PC-9 (cell line): ENCODE measurements at places on chromosomes 1 and 21. TPM values are rescaled to one million over a fixed set of nuclear protein-coding genes. Genes with fewer than 3 reads are reported as not detected.
A peak's percentile ranks its signal among the peaks of the same experiment; 100 is the strongest.

The TIE1 gene
- total RNA-seq = not detected in 2 replicates

The GBP6 gene
- 2.0 and 2.2 TPM in 2 replicates for total RNA-seq

The SHISA4 gene
- total RNA-seq = 22.4 and 28.6 TPM in 2 replicates

The SLC5A9 gene
- not detected in 2 replicates for total RNA-seq

- no peak overlapping the region for H3K27ac ChIP-seq
- peaks cover 71% of the 10 kb centered on the region for H3K27me3 ChIP-seq
- no peaks in the 10 kb centered on the region for H3K36me3 ChIP-seq
- DNase-seq = no peak
These were observed 1.7 kb downstream of the KRTAP10-3 start for GRCh38 chr21:44556879-44557278.

DNA sequence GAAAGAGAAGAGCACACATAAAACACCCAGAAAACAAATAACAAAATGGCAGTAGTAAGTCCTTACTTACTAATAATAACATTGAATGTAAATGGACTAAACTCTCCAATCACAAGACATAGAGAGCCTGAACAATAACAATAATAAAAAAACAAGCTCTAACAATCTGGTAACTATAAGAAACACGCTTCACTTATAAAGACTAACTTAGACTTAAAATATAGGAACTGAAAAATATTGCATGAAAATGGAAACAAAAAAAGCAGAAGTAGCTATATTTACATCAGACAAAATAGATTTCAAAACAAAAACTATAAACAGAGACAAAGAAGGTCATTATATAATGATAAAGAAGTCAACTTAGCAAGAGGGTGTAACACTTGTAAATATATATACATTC is 83.1 kb upstream of the LYPLAL1 start:
- no peak overlapping the region for H3K4me3 ChIP-seq
- H3K27ac ChIP-seq = no peak overlapping the region
- DNase-seq = no peak
- peaks cover 20% of the 10 kb centered on the region for H3K4me1 ChIP-seq
- no peaks in the 10 kb centered on the region for H3K27me3 ChIP-seq

- H3K4me3 ChIP-seq = no peak overlapping the region
- no peaks in the 10 kb centered on the region for H3K36me3 ChIP-seq
- no peaks in the 10 kb centered on the region for H3K4me1 ChIP-seq
- H3K27ac ChIP-seq = no peak overlapping the region
These were observed 126.0 kb upstream of the HMCN1 start for GRCh38 chr1:185608177-185608576.

- no peaks in the 10 kb centered on the region for H3K4me1 ChIP-seq
- H3K4me3 ChIP-seq = no peak overlapping the region
- peaks cover 2% of the 10 kb centered on the region; the same call in 1 of the 2 replicates for H3K27me3 ChIP-seq
- no peaks in the 10 kb centered on the region for H3K36me3 ChIP-seq
- DNase-seq = no peak
These were observed 21.0 kb downstream of the NKAIN1 start for GRCh38 chr1:31218705-31219104.

GRCh38 chr1:12475947-12476346 is 142.1 kb downstream of the DHRS3 start:
- no peak for DNase-seq
- H3K27me3 ChIP-seq = no peaks in the 10 kb centered on the region
- peaks cover 3% of the 10 kb centered on the region; the same call in 1 of the 2 replicates for H3K36me3 ChIP-seq
- H3K4me3 ChIP-seq = no peak overlapping the region
- peaks cover 60% of the 10 kb centered on the region for H3K4me1 ChIP-seq
- H3K27ac ChIP-seq = peak overlapping the region; percentile 96

GRCh38 chr1:147236959-147237791 is 5.3 kb upstream of the CHD1L start:
- H3K4me1 ChIP-seq = peaks cover 35% of the 10 kb centered on the region
- H3K4me3 ChIP-seq = peak overlapping the region; percentile 27; the same call in 1 of the 2 replicates
- no peaks in the 10 kb centered on the region for H3K27me3 ChIP-seq

DNA sequence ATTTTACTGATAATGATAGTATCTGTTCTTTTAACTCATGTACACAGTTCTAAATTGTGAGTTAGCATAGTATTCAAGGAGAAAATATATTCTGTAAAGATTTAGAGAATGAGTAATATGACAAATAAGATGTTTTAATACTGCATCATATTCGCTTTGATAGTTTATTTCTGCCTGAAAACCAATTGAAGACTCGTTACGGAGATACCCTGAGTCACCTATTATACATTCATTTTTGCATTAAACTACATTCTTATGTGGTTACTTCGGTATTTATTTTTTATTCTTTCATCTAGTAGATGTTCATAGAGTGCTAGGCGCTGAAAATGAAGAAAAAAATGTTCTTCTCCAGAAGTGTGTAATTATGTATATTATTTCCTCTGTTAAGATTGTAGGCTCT is 5.3 kb downstream of the UHMK1 start:
- H3K4me3 ChIP-seq = no peak overlapping the region
- DNase-seq = no peak
- H3K27ac ChIP-seq = no peak overlapping the region
- 0 out of 2 replicates have a peak, but pooled peaks cover 6% of the 10 kb centered on the region for H3K4me1 ChIP-seq
- no peaks in the 10 kb centered on the region for H3K27me3 ChIP-seq

DNA sequence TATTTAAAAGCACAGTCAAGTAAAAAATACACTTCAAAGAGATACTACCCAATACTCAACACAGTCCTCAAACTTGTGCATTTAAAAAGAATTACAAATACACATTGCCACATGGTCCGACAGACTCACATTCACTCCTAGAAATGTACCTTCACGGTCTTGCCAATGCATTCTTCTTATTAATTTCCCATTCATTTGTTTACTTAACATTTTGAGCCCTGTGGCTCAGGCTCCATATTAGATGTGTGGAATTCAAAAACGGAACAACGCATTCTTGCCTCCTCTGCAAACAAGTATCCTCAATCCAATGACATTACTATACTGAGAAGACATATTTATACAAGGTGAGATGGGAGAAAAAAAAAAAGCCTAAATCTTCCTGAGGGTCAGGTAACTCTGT is 2.5 kb upstream of the DUSP23 start:
- no peak for DNase-seq
- no peak overlapping the region for H3K4me3 ChIP-seq
- no peaks in the 10 kb centered on the region for H3K27me3 ChIP-seq

DNA sequence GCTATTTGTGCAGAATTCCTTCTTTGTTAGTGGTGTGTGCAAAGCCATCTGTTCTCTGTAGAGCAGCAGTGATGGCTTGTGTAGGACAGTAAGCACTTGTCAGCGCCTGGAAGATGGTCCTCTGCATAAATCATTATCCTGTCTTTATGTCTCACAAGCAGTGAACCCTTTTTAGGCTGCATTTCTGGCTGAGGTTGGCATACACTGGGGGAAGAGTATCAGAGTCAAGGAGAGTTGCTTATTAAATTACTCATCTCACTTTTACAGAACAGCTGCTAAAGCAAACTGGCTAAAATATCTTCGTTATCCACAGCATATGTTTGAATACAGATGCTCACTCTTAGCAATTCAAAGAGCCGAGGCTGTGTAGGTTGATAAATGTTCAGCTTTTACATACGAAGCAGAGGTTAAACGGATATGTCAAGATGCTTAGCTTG is 54.6 kb upstream of the NCAM2 start:
- H3K4me3 ChIP-seq = no peak overlapping the region
- no peak overlapping the region for H3K27ac ChIP-seq
- H3K4me1 ChIP-seq = no peaks in the 10 kb centered on the region
- no peaks in the 10 kb centered on the region for H3K27me3 ChIP-seq

- no peak overlapping the region for H3K4me3 ChIP-seq
- no peaks in the 10 kb centered on the region for H3K36me3 ChIP-seq
- H3K4me1 ChIP-seq = no peaks in the 10 kb centered on the region
- H3K27ac ChIP-seq = no peak overlapping the region
These were observed 61.7 kb downstream of the ERICH3 start for GRCh38 chr1:74611887-74612286.
